ENCODE measurements at places on chromosomes 13 and 19. TPM values are rescaled to one million over a fixed set of nuclear protein-coding genes. Genes with fewer than 3 reads are reported as not detected.

DNA sequence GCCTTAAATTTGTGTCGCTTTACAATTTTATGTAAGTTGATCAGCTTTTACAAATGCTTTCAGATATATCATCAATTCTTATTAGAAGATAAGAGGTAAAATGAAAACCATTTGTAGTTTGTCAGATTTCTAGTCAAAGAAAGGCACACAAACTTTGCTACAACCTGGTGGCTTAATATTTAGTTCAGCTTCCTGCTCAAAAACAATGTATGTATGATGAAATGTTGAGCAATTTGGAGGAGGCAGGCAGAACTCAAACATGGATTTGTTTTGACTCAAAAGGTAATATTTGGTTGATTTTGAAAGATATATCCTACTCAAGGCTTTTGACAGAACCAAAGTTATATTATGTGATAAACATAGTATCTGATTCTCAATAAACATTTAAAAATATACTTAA lies 24.2 kb downstream of the NEK5 start:
- peak; percentile 2 for DNase-seq

LHFPL6 gene
- polyA plus RNA-seq, result 5.4 TPM

GRCh38 chr19:35090506-35091214 lies 25.0 kb upstream of the FXYD3 start:
- DNase-seq, result peak; percentile 99

ZNF681 gene
- 0.03 TPM for polyA plus RNA-seq

GRCh38 chr19:47569331-47569730 lies 3.6 kb downstream of the ZNF541 start:
- DNase-seq, result no peak

DNA sequence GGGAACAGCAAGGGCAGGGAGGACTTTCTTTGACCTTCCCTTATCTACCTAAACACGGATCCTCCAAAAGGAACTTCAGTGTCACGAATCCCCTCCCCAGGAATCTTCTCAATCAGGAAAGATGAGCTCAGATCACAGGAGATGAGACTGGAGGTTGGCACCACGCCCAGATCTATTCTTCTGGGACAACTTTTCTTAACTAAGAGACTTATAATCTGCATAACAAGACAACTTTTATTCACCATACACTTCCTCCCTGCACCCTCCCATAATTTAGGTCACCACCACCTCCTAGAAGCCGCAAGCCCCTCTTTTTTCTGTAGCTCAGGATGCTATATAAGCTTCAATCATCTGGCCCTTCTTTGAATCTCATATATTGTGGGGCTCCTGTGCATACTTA lies 19.2 kb upstream of the AKT2 start:
- no peak for DNase-seq

GRCh38 chr13:96020931-96021330 lies 32.3 kb downstream of the UGGT2 start:
- DNase-seq, result no peak

GRCh38 chr19:22882797-22883196 lies 50.7 kb downstream of the ZNF723 start:
- no peak for DNase-seq

DNA sequence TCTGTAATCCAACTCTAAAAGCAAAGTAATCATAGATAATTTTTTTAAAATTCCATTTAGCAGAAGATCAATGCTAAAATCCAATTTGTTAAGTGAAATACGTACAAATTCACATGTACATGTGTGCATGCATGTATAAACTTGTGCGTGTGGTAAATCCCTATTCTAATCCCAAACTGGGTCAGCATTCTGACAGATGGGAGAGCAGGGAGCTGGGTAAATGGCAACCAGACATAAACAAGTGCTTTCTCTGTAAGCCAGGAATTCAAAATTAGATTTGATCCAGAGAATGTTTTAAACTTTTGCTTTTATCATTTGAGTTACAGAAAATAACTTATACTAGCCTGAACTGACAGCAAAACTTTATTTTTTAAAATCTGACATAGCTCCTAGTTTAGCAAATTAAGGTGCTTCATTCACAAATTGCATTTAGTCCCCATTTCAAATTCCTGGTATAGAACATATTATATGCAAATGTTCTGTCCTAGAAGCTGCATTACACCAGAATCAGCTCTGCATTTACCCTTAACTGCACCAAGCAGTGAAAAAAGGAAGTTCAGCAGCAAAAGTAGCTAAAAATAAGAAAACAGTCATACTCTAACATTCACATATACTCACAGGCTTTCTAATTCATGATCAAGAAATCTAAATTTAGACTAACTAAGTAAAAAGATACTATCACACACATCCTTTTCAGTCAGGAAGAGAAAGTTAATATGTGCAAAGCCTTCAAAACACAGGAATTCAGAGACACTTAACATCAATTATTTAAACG lies 32.6 kb downstream of the UBL3 start:
- DNase-seq, result no peak

- no peak for DNase-seq
Measured at GRCh38 chr19:14149509-14149994, 13.2 kb upstream of the ASF1B start.

DNA sequence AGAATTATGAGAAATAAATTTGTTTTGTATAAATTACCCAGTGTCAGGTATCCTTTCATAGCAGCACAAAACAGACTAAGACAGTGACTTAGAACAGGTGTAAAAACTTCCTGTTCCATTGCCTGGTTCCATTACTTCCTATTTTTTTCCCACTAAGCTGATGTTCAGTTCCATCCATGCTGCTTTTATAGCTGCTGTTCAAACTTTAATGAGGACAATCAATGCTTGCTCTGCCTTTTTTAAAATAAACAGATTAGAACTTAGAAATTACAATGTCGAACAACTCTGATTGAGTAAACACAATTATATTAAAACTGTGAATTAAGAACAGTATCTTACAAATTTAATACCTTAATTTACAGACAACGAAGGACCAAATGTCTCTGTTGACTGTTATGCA lies 818.9 kb downstream of the OLFM4 start:
- no peak for DNase-seq

GRCh38 chr19:3668331-3669081 lies 31.8 kb downstream of the PIP5K1C start:
- no peak for DNase-seq

SLC25A42 gene
- 1.7 TPM for polyA plus RNA-seq

SETDB2 gene
- 1.7 TPM for polyA plus RNA-seq
